ENCODE measurements at places on chromosomes 5 and 9.

DNA sequence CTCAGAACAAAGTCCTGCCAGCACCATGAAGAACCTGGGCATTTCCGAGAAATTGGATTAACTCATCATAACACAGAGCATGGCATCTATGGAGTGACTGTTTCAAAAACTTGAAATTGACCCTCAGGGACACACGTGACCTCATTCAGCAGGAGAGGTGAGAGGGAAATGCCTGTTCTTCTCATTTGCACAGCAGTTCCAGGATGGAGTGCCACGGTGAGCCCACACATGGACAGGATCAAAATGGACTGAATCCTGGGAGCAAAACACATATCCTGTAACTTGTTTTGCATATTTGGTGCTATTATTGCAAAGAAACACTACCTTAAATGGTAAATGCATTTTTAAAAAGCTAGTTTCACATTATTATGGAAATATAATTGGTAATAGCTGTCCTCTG lies 256.1 kb upstream of the IRX2 start:
- H3K27ac ChIP-seq, result no peak overlapping the region
- H3K4me1 ChIP-seq, result no peaks in the 10 kb centered on the region
- DNase-seq, result no peak
- no peak overlapping the region for H3K4me3 ChIP-seq
- H3K27me3 ChIP-seq, result no peaks in the 10 kb centered on the region

DNA sequence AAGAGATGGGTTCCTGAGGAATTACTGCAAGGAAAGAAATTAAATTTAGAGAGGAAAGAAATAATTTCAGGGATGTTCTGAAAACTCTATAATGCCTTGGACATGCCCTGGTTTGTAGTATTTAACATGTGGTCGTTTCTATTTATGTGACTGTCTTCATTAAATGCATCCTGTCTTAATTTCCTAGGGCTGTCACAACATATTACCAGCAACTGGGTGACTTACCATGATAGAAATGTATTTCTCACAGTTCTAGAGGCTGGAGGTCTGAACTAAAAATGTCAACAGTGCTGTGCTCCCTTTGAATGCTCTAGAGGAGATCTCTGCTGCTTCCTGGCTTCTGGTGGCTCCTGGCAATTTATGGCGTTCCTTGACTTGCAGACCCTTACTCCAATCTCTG lies 287.7 kb downstream of the FBXL7 start:
- no peak overlapping the region for H3K4me3 ChIP-seq
- no peak overlapping the region for H3K27ac ChIP-seq
- H3K36me3 ChIP-seq, result no peaks in the 10 kb centered on the region
- H3K4me1 ChIP-seq, result no peaks in the 10 kb centered on the region
- DNase-seq, result no peak

- no peak overlapping the region for H3K27ac ChIP-seq
- peaks cover 72% of the 10 kb centered on the region for H3K27me3 ChIP-seq
- DNase-seq, result no peak
- no peak overlapping the region for H3K4me3 ChIP-seq
Measured at GRCh38 chr5:176678584-176678983, 31.3 kb downstream of the TSPAN17 start.

- no peak for DNase-seq
- H3K36me3 ChIP-seq, result peaks cover 2% of the 10 kb centered on the region
- H3K27me3 ChIP-seq, result peaks cover 42% of the 10 kb centered on the region
- no peaks in the 10 kb centered on the region for H3K4me1 ChIP-seq
- H3K27ac ChIP-seq, result no peak overlapping the region
Measured at GRCh38 chr5:124734574-124735168, 11.8 kb downstream of the ZNF608 start.

DNA sequence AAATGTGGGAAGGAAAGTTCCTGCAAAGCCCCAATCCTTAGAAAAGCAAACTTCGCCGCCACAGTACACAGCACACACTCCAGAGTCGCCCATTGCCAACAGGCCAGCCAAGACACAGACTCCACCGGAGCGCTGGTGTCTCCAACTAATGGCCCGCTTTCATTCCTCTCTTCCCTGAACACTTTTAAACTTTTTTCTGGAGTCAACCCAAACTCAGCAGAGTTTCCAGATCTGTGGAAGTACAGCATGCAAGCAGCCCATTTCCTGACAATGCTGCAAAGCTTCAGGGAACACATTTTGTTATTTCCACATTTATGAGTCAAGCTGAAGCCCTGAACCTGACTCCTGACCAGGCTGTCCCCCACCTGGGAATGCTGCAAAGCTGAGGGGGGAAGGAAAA lies 351.9 kb downstream of the NFIB start:
- H3K36me3 ChIP-seq, result no peaks in the 10 kb centered on the region

- no peak for DNase-seq
- peaks cover 3% of the 10 kb centered on the region for H3K4me1 ChIP-seq
- H3K27me3 ChIP-seq, result peaks cover 3% of the 10 kb centered on the region
- H3K27ac ChIP-seq, result no peak overlapping the region
Measured at GRCh38 chr5:71666321-71666720, 52.8 kb upstream of the CARTPT start.

DNA sequence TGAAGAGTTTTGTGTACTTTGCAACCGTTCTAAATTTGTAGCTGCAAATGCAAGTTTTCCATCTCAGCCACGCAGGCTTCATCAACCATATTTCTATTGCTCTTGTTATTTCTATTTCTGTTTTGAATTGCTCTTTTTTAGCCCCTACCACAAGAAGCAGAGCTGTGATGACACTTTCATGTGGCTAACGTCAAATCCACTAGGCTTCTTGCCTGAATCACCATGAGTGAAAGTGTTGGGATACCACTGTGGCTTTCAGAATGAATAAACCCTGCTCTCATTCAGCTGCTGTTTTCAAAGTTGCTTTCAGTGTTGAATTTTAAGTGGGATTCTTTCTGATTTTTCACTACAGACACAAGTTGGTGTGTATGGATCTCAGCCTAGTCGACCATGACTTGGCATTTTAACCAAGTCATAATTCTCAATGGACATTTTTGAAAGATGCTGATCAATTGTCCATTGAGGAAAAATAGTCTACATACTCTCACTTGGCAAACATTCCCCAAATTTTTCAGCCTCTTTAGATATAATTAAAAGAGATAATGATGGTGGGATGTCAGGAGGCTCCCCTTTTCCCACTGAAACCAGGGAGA lies 41.0 kb upstream of the MTAP start:
- H3K4me3 ChIP-seq, result no peak overlapping the region
- no peak overlapping the region for H3K27ac ChIP-seq
- H3K4me1 ChIP-seq, result peaks cover 10% of the 10 kb centered on the region
- H3K36me3 ChIP-seq, result peaks cover 2% of the 10 kb centered on the region

- no peaks in the 10 kb centered on the region for H3K4me1 ChIP-seq
- no peak for DNase-seq
- no peak overlapping the region for H3K27ac ChIP-seq
- H3K36me3 ChIP-seq, result no peaks in the 10 kb centered on the region
Measured at GRCh38 chr5:89444088-89444487, 561.1 kb upstream of the MEF2C start.

DNA sequence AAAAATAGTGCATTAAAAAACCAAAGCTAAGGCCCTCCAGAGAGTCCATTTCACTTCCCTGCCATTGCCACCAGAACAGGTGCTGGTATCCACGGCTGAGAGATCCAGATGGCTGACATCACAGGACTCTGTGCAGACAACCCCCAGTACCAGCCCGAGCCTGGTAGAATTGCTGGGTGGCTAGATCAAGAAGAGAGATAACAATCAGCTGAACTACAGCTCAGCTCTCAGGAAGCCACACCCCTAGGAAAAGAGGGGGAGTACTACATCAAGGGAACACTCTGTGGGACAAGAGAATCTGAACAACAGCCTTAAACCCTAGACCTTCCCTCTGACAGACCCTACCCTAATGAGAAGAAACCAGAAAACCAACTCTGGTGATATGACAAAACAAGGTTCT lies 73.8 kb upstream of the SLIT3 start:
- no peaks in the 10 kb centered on the region for H3K4me1 ChIP-seq
- no peaks in the 10 kb centered on the region for H3K36me3 ChIP-seq
- no peak overlapping the region for H3K4me3 ChIP-seq
- H3K27me3 ChIP-seq, result no peaks in the 10 kb centered on the region
- no peak for DNase-seq

- H3K36me3 ChIP-seq, result no peaks in the 10 kb centered on the region
- H3K27ac ChIP-seq, result no peak overlapping the region
- peaks cover 6% of the 10 kb centered on the region for H3K27me3 ChIP-seq
- DNase-seq, result no peak
Measured at GRCh38 chr5:113682497-113683136, 169.1 kb downstream of the YTHDC2 start.

DNA sequence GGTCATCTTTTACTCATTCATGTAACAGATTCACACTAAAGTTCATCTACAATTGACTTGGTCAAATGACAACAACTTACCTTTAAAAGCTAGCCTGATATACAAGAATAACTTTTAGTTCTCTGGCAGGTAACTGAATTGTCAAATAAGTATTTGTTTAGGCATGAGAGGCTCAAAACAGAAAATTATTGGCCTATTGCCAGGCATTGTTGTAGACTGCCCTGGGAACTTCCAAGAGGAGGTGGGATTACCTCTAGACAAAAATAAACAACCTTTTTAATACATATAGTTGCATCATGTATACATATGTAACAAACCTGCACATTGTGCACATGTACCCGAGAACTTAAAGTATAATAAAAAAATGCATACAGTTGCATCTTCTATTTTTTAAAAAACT lies 18.2 kb upstream of the SLCO4C1 start:
- no peaks in the 10 kb centered on the region for H3K4me1 ChIP-seq
- no peaks in the 10 kb centered on the region for H3K36me3 ChIP-seq
- H3K4me3 ChIP-seq, result no peak overlapping the region
- peaks cover 4% of the 10 kb centered on the region for H3K27me3 ChIP-seq
- no peak overlapping the region for H3K27ac ChIP-seq
- DNase-seq, result no peak

DNA sequence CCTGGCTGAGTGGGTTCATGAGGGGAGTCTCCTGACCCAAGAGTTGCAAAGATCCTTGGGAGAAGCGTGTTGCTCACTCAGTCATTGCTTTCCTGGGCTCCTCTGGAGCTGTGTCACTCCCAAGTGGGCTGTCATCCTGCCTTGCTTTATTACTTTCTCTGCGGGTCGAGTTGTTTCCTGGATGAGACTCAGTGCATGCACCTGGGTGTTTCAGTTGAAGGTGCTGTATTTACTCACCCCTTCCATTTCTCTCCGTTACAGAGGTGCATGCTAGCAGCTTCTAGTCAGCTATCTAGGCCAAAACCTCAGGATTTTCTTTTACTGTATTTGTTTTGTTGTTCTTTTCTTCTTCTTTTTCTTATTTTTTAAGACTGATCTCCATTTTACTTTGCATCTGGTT lies 785.5 kb upstream of the EDIL3 start:
- no peaks in the 10 kb centered on the region for H3K36me3 ChIP-seq
- no peak overlapping the region for H3K27ac ChIP-seq
- H3K27me3 ChIP-seq, result no peaks in the 10 kb centered on the region
- no peak for DNase-seq
- no peak overlapping the region for H3K4me3 ChIP-seq

DNA sequence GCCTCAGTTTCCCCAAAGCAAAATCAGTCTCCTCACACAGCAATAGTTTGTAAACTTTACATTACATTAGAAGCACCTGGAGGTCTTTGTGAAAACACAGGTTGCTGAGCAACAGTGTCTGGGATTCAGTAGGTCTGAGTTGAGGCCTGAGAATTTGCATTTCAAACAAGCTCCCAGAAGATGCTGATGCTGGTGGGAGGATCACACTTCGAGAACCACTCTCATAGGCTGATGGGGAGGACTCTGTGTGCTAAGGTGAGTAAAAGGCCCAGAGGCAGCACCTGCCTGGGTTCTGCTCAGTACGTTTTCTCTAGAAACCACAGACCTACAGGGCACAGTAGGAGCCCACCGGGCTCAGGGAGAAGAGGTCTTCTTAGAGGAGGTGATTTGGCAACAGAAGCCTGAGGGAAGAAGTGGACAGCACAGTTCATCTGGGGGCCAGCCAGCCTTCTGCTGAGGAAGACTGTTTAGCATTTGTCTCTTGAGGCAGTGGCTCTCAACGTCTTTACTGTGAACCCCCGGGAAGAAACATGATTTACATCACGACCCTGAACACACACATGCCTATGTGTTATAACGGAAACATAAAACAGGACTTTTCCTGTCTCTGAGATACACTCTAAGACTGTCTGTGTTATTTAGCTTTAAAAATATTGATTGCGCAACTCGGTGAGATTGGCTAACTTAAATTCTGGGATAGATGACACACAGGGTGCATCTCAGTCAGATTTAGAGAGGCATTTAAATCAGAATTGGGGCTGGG lies 24.8 kb upstream of the DENND1A start:
- DNase-seq, result no peak
- H3K36me3 ChIP-seq, result no peaks in the 10 kb centered on the region
- peaks cover 2% of the 10 kb centered on the region for H3K4me1 ChIP-seq

GRCh38 chr9:74760031-74760700 lies 127.6 kb downstream of the TRPM6 start:
- H3K27ac ChIP-seq, result no peak overlapping the region
- no peak overlapping the region for H3K4me3 ChIP-seq
- peaks cover 19% of the 10 kb centered on the region for H3K27me3 ChIP-seq
- H3K36me3 ChIP-seq, result peaks cover 3% of the 10 kb centered on the region

DNA sequence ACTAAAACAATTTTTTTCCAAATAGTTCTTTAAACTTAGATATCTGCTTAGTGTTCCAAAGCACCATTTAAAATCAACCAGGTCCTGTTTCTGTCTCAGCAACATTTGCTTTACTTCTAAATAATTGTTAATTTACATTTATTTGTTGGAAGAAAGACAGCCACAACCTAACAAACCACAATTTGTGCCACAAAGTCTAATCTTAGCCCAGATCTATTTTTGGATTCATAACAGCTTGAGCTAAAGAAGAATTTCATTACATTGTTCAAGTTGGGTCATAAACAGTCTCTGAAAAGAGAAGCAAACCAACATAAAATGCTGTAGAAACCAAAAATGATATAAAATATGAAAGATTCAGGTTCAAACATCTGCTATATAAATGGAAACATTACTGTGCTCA lies 24.4 kb downstream of the MLLT3 start:
- H3K4me3 ChIP-seq, result no peak overlapping the region
- DNase-seq, result no peak
- peaks cover 38% of the 10 kb centered on the region for H3K4me1 ChIP-seq
- no peaks in the 10 kb centered on the region for H3K27me3 ChIP-seq

- no peaks in the 10 kb centered on the region for H3K36me3 ChIP-seq
- H3K4me3 ChIP-seq, result no peak overlapping the region
- DNase-seq, result no peak
- no peaks in the 10 kb centered on the region for H3K4me1 ChIP-seq
Measured at GRCh38 chr5:82834151-82834550, 243.0 kb downstream of the TMEM167A start.

DNA sequence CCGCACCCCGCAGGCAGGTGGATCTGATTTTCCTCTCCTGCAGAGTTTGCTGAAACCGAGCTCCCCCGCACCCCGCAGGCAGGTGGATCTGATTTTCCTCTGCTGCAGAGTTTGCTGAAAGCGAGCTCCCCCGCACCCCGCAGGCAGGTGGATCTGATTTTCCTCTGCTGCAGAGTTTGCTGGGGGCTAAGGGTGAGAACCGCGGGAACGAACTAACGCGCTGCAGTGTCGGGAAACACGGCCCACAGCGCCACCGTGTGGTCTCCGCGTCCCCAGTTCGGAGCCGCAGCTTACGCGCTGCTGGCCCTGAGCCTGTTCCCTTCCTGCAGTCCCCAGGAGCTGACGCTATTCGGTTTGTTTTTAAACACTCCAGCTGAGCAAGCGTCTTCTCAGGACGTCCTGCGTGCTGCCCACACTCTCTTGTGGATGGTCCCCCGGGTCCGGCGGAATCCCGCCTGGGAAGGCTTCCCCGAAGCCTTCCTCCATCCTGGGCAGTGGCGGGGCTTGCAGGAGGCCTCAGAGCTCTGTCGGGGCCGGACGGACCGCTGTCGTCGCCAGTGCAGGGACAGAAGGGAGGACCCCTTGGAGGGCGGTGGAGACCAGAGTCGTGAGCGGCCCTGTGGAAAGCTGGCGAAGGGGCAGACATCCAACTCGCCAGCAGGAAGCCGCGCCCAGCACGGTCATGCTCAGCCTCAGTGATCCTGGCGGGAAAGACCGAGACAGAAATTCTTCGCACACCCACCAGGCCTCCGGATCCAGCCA lies 121.2 kb upstream of the LPCAT1 start:
- H3K27ac ChIP-seq, result no peak overlapping the region
- peaks cover 46% of the 10 kb centered on the region for H3K27me3 ChIP-seq
- peaks cover 4% of the 10 kb centered on the region for H3K4me1 ChIP-seq

Data from T-helper 17 cell (primary cell).